ENCODE measurements at places on chromosomes 3 and 15.

GRCh38 chr15:74373056-74373650 lies 5.7 kb upstream of the CYP11A1 start:
- DNase-seq, result no peak

GRCh38 chr3:120071259-120071658 lies 23.0 kb downstream of the GSK3B start:
- DNase-seq, result no peak

- no peak for DNase-seq
Observed at GRCh38 chr15:96564546-96564945, 234.0 kb downstream of the NR2F2 start.

DNA sequence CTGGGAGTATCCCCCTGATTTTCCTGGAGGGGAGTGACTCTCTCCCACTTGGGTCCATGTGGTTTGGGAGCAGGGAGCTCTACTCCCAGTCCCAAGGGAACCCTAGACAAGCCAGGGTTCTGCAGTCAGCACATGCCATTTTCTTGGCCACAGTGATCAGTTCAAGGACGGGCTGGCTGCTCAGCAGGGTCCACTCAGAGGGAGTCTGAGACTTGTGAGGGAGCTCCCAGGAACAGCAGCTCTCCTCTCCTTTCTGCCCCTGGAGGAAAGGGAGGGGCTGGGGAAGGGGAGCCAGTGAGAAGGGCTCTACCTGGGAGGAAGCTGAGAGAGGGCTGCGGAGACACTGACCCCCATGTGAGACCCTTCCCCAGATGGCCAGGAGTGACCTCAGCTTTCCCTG lies 29.1 kb upstream of the LMCD1 start:
- no peak for DNase-seq

DNA sequence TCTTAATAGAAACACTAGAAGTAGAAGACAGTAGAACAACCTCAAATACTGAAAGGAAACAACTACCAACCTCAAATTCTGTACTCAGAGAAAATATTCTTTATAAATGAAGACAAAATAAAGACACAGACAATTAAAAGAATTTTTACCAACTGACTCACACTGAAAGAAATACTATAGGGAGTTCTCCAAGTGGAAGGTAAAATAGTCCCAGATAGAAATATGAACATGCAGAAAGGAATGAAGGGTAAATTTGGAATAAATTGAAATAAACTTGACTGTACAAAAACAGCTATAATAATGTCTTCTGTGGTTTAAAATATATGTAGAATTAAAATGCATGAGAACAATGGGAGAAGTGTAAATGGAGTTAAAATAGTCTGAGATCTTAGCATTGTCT lies 36.7 kb upstream of the CCDC174 start:
- no peak for DNase-seq

DNA sequence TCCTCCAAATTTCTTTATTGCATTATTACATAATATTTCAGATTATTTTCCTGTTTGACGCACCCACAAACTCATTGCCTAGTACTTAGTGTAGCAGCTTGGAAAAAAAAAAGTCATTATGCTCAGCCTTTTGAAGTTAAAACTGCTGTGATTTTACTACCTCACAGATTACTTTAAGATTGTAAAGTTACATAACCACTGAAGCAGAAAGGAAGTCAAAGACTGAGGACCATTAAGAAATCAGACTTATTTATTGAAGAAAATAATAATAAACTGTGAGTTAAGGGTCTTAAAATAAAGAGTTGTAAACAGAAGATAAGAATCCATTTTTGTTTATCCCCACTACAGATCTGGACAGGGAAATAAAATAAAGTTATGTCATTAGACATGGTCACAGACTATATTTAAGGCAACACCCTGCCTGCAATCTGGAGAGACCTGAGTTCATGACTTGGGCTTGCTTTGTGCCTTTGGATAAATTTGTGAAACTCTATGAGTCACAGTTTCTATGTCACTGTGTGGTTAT lies 212.1 kb upstream of the ROBO2 start:
- DNase-seq, result no peak

- DNase-seq, result peak; percentile 61
Observed at GRCh38 chr3:33883538-33883950, 85.1 kb downstream of the PDCD6IP start.

- no peak for DNase-seq
Observed at GRCh38 chr15:81326466-81327212, 2.7 kb upstream of the STARD5 start.

DNA sequence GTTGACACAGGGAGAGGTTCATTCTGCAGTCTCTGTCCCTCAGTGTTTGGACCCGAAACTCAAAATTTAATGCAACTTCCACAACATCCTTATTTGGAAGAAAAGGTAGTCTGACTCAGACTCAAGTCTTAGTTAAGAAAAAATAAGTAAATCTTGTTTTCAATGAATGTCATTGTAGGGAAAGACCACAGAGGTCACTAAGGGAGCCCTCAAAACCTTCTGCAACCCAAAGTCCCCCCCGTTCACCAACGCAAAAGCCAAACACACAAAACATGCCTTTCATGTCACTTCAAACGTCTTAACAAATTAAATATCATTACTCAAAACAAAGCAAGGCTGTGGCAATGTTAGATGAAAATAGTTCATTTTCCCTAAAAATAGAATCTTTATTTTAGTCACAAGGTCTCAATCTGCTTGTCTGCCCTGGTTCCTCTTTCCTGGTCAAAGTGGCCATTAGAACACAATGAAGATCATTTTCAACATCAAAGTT lies 20.9 kb upstream of the SSUH2 start:
- DNase-seq, result peak; percentile 13

GRCh38 chr3:72657666-72658065 lies 190.6 kb downstream of the SHQ1 start:
- no peak for DNase-seq

- DNase-seq, result no peak
Observed at GRCh38 chr3:140595295-140595694, 82.6 kb upstream of the TRIM42 start.

Data from OCI-LY7 (cell line).